ENCODE measurements at places on chromosomes 2 and 18.

- DNase-seq: peak; percentile 36
These were observed 391 bp downstream of the ZNF385B start for GRCh38 chr2:179861027-179861415.

DNA sequence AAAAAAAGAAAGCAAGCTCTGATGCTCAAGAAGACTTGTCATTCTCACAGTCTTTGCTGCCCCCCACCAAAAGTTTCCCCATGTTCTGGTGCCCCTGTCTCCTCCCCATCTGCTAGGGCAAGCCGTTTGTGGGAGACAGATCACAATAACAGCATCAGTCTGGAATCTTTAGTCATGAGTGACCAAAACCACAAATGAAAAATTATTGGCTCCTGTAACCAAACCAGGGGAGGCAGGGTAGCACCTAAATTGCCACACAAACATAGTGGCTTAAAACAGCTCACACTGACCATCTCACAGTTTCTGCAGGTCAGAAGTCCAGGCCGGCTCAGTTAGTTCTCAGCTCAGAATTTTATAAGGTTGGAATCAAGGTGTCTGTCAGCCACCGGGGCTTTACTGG is 9.1 kb upstream of the B3GNT7 start:
- peak; percentile 82 for DNase-seq

DNA sequence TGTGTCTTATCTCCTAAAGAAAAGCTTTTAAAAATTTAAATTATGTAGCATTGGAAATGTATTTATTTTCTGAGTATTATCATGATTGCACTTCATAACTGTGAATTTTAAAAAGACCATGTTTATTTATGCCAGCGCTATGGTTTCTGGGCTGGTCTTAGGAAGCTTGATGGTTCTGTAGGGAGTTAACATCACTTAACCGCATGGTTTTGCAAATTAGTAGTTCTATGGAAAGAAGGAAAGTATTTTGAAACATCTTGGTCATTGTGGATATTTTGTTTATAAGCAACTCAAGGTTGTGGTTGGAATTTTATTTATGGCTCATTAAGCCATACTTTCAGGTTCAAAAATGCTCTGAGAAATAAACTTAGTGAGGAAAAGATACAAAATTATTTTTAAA is 549.4 kb downstream of the STK39 start:
- no peak for DNase-seq

DNA sequence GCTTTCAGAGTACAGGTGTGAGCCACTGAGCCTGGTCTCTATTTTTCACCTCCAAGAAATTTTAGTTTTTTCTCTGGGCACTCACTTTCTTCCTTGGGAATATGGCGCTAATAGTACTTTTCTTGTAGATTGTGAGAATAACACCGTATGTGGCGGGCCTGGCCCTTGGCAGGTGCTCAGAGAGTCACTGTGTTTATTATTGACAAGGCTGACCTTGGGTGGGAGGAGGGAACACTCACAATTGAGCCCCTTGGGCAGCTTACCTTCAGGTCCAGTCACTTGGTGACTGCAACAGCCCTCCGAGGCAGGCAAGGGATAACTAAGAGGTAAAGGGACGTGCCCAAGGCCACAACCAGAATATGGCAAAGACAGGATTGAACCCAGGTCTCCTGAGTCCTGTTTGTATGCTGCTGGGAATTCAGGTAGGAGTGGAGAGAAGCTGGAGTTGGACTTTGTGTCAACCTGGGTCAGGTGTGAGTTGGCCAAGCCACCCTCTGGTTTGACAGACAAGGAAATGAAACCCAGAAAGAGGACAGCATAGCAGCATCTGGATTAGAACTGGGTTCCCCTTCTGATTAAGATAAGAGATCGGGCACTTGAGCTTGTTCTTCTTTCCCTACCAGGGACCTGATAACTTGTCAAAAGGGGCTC is 2.8 kb upstream of the STK25 start:
- DNase-seq: no peak

- DNase-seq: no peak
These were observed 1003.5 kb upstream of the NRXN1 start for GRCh38 chr2:52035391-52035790.

GRCh38 chr2:24400207-24400907 is 40.0 kb upstream of the ITSN2 start:
- no peak for DNase-seq

GRCh38 chr2:150679456-150680120 is 192.1 kb upstream of the RND3 start:
- DNase-seq: peak; percentile 72

DNA sequence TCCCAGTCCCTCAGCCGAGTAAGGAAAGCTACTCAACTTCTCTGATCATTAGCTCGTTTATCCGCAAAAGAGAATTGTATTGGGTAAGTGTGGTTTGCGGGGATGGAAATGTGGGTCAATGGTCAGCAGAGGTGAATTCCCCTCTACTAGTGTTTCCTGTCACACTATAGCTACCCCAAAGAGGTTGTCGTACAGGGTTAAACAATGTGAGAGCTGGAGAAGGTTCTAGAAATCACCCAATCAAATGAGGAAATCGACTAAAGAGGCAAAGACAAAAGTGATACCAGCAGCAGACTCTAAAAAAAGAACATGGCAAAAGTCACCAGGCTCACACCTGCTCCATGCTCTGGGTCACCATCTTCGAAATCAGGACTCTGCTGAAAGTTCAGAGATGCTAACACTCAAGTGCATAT is 144.7 kb upstream of the ITGA4 start:
- no peak for DNase-seq

GRCh38 chr18:28002841-28003240 is 174.1 kb downstream of the CDH2 start:
- DNase-seq: no peak

DNA sequence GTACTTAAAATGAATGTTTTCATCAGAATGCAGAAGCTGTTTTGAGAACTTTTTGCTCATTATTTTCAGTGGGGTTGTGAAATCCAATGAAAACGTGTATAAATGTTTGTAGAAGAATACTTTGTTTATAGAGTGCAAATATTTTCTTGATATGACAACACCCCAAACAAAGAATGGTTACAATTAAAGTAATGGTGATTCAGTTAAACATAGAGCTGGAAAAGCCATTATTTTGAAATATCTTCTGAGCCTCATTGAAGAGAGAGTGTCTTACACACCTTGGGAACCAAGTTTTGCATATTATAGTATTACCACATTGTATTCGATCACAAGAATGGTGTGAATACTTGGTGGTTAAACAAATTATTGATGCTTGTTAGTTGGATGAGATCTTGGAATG is 48.7 kb downstream of the SPTBN1 start:
- DNase-seq: no peak

- no peak for DNase-seq
These were observed 97.8 kb upstream of the NETO1 start for GRCh38 chr18:72965616-72966015.
